Stimulated activated CD8-positive, alpha-beta memory T cell treated with anti-CD3 and anti-CD28 coated beads, Interleukin-2, amount 100 ng/mL, for 48 hours (primary cell): ENCODE measurements at places on chromosomes 11 and 22.

DNA sequence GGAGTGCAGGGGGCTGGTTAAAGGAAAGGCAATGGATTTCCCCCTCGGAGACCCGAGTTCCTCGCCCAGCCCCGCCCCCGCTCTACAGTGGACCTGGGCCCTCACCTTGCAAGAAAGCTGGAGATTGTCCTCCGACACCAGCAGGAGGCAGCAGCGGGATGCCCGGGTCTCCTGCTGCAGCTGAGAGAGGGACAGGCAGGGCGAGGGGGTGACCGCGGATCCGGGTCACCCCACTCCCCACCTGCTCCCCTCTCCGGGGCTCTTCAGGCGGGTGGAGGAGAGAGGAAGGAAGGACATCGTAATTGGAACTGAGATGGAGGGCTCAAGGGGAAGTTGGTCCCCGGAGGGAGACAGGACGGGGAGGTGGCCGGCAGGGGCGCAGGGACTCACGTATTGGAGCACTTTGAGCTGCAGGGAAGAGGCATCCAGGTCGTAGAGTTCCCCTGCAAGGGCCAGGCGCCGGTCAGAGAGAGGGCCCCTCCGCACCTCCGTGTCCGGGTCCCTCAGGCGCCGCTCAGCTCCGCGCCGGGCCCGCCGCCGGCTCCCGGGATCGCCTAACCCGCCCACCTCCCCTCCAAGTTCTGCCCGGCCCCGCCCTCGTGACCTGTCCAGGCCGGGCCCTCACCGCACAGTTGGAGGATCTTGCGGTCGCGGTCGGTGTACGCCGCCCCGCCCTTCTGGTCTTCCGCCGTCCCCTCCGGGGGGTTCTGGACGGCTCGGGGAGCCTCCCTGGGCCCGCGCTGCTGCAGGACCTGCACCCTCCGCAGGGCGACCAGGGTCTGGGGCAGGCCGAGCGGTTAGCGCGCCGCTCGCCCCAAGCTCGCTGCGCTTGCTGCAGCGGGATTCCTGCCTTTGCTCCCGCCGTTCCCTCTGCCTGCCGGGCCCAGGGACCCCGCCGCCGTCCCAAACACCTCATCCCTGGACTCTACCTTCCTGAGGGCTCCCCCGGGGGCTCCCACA, 84.1 kb downstream of the PDE2A start:
- DNase-seq, result peak; percentile 33

DNA sequence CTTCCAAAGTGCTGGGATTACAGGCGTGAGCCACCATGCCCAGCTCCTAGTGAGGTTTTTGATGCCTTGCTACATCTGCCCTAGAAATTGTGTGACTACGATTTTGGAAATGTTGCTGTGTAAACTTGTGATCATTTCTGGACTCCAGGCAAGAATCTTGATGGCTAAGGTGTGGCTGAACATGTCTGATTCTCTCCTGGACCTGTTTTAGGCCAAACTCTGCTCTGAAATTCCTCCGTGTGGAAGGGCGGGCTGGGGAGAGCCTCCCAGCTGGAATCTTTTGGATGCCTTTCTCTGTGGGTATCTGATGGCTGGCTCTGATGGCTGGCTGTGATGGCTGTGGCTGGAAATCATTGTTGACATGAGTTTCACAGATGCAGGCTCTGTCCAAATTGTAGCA, 8.2 kb downstream of the PNPLA3 start:
- no peak for DNase-seq

- DNase-seq, result no peak
Observed at GRCh38 chr11:134712228-134713145, 300.4 kb upstream of the B3GAT1 start.

- DNase-seq, result no peak
Observed at GRCh38 chr22:21945453-21946261, 7.0 kb downstream of the PPM1F start.

DNA sequence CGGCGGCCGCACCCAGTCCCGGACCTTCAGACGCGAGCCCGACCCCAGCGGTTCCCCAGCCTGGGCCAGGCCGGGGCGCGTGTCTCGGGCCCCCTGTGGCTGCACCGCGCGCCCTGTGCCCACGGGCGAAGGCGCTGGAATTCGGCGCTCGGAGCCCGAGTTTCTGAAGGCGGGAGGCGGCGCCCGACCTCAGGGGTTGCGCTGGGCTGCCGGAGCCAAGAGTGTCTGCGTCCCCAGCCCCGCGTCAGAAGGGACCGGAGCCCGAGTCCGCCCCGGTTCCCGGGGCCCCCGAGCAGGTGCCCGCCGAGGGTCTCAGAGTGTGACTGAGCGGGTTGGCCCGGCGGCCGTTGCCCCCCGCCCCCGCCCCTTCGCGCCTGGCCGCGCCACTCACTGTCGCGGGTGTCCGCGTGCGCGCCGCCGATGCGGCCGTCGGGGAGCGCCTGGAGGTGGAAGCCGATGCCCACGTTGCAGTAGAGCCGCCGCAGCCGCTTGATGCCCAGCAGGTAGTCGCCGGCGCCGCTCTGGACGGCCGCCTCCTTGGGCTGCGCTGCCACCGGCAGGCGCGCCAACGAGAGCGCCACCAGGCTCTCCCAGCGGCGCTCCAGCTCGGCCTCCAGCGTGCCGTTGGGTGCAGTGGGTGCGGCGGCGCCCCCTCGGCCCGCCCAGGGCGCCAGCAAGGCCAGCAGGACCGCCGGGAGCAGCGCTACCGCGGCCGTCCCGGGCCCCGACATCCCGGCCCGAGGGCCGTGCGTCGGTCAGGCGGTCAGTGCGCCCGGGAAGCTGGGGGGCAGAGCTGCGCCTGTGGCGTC, 583 bp downstream of the FGF4 start:
- DNase-seq, result no peak

DNA sequence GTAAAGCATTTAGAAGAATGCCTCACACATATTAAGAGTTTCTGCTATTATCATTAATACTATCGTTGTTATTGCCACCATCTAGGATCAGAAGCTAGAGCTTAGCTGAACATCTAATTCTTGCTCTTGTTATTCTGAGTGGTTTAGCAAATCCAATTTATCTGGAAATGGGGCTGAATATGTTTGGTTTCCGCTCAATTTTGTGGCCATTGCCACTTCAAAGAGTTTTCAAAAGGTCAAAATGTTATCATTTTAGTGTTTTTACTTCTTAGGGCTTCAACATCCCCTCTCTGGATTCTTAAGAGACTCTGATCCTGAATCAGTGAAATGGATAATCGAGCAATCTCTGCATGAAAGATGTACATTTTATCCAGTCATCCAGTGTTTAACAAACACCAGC, 10.2 kb upstream of the PIK3IP1 start:
- no peak for DNase-seq

GRCh38 chr11:47905358-47906059, 57.4 kb upstream of the NUP160 start:
- no peak for DNase-seq

DNA sequence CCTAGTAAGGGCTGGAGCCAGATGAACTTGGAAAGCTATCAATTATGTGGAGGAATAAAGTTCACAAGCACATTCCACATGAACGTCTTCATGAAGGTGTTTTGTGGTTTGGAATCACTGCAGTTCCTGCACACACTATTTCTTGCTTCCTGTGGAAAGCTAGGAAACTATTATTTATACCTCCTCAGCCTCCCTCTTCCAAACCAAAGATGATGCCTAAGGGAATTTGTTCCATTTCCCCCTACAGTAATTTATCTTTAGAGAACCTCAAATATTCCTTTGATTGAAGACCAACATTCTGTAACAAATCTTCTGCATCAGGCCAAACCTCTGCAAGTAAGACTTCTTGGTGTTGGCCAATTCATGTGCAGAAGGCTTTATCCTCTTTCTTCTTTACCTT, 115.8 kb upstream of the ARHGAP20 start:
- no peak for DNase-seq

DNA sequence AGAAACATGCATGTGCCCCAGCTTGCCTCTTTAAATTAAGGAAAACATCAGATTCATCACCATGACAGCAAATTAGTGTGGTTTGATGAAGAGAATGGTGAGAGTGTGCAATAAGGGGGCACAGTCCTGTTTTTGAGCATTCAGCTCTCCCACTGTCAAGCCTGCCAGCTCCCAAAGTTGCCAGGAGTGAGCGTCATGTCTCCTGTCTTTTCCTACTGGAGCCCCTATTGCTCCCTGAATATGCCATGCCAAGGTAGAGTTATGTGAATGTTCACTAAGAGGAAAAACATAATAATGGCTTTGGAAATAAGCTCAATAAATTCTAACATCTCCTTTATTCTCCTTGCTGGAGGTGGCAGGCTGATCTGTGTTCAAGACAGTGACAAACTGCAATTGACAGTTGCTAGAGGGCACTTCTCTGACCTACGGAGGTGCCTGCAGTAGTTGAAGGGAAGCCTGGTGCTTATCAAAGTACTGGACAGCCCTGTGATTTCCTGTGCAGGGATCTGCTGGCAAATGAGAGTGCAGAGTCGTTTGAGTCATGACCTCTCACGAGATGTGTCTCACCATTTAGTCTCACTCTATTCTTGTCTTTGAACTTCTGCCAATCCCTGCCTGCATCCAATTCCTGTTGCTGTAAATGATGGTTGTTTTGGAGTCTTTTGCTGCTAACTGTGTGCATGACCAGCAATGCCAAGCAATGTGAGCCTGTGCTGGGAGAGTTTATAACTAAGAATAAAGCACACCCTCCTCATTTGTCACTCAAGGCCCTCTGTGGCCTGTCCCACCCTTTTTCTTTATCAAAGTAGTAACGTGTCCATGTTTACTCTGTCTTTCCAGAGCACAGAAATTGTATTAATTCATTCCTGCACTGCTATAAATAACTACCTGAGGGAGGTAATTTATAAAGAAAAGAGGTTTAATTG, 34.8 kb downstream of the MRGPRX2 start:
- no peak for DNase-seq

DNA sequence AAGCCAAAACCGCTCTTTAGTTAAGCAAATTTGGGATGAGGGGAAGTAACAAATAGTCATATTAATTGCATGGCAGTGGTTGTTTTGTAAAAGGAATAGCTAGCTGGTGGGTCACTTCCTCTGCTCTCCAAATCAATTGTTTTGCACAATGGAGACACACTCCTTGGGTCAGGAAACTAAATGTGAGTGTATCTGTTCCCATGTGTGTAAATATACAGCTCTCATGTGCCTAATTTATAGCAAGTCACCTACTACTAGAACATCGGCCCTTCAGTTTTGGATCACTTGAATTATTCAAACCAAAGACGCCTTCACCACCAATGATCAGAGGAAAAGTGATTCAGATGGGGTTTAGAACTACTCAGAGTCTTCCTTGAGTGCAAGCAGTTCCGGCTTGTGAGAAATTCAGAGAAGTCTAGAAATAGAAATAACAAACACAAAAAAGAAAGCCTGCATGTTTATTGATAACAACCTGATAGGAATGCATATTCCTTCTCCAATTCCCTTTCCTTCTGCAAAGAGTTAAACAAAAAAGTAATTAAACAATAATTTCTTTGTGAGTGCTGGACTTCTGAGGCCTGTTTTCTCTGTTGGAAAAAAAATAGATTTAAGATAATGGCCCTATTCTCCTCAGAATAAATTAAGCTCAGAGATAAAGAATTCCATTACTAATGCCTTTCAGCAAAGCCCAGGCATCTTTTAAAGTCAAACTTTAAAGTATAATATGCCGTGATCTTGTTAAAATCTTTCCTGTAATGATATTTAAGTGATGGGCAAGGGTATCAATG, 100.4 kb downstream of the KIRREL3 start:
- no peak for DNase-seq

- DNase-seq, result no peak
Observed at GRCh38 chr11:88494848-88495247, 157.3 kb upstream of the CTSC start.

DNA sequence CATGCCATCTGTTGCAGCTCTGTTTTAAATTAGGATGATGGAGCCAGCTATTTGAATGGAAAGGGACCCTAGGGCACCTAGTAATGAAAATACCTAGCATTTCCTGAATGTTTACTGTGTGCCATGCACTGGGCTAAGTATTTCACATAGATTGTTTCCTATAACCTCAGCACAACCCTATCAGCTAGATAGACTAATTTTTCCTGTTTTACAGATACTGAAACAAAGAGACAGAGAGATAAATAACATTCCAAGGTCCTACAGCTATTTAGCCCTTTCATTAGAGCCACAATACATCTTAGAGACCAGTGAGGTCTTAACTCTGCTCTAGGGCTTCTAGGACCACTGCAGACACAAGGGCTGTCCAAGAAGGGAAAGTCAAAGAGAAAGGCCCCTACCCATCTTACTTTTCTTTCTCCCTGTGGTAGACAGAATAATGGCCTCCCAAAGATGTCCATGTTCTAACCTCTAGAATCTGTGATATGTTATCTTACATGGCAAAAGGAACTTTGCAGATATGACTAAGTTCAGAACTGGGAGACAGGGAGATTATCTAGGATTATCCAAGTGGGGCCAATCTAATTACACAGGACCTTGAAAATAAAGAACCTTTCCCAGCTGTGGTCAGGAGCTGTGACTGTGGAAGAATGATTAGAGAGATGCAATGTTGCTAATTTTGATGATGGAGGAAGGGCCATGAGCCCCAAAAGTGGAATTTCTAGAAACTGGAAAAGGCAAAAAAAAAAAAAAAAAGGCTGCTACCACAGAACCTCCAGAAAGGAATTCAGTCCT, 157.0 kb downstream of the CCDC34 start:
- no peak for DNase-seq

GRCh38 chr11:23725752-23726151, 771.1 kb upstream of the LUZP2 start:
- no peak for DNase-seq

DNA sequence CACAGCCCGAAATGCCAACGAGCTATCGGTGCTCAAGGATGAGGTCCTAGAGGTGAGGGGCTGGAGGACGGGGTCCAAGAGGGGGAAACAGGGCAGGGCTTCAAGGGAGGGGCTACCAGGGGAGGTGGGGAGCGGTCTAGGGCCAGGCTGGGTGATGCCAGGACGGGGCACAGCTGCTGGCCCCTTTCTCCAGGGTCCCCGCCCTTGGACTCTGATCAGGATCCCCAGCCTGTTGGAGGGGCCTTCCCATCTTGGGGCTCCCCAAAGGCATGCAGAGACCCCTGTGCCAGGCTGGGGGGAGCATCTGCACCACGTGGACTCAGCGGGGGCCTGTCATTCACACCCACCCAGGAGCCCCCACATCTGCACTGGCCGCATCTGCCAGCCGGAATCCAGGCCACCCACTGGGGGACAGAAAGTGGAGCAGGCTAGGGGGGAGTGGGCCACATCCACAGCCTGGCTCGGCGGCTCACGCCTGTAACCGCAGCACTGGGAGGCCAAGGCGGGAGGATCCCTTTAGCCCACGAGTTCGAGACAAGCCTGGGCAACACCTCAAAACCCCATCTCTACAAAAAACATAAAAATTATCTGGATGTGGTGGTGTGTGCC, 18.9 kb downstream of the EPS8L2 start:
- DNase-seq, result no peak

DNA sequence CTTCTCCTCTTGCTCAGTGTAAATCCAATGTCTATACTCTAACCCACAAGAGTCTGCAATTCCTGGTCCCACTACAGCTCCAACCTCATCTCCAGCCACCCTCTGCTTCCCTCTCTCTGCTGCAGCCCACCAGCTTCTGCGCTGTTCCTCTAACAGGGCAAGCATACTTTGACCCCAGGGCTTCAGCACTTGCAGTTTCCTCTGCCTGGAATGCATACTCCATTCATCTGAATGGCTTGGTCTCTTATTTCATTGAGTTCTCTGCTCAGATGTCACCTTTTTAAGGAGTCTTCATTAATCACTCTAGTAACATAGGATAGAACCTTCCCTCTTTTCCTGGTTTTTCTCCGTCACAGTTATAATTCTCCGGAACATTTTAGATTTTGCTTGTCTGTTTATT, 141.6 kb downstream of the BUD13 start:
- DNase-seq, result no peak

GRCh38 chr11:65417702-65418430, 4.7 kb upstream of the NEAT1 start:
- DNase-seq, result no peak

GRCh38 chr11:46679241-46680163, 20.9 kb downstream of the ARHGAP1 start:
- no peak for DNase-seq

- DNase-seq, result no peak
Observed at GRCh38 chr22:46355996-46356471, 20.5 kb downstream of the TRMU start.
